ENCODE measurements at places on chromosomes 4 and X. TPM values are rescaled to one million over a fixed set of nuclear protein-coding genes. Genes with fewer than 3 reads are reported as not detected.

The RBM46 gene
- not detected for total RNA-seq

The GPAT3 gene
- total RNA-seq: 28.3 TPM

The SPINK2 gene
- 2.9 TPM for total RNA-seq

The CPE gene
- 16.4 TPM for total RNA-seq

The CCSER1 gene
- total RNA-seq: 36.2 TPM

- peak; percentile 20 for DNase-seq
These were observed 162.3 kb upstream of the MAMLD1 start for GRCh38 chrX:150200820-150201287.

GRCh38 chrX:55919367-55920221 lies 202.0 kb downstream of the RRAGB start:
- peak; percentile 54 for DNase-seq

- no peak for DNase-seq
These were observed 38.8 kb upstream of the TRPC5OS start for GRCh38 chrX:111837197-111837596.

DNA sequence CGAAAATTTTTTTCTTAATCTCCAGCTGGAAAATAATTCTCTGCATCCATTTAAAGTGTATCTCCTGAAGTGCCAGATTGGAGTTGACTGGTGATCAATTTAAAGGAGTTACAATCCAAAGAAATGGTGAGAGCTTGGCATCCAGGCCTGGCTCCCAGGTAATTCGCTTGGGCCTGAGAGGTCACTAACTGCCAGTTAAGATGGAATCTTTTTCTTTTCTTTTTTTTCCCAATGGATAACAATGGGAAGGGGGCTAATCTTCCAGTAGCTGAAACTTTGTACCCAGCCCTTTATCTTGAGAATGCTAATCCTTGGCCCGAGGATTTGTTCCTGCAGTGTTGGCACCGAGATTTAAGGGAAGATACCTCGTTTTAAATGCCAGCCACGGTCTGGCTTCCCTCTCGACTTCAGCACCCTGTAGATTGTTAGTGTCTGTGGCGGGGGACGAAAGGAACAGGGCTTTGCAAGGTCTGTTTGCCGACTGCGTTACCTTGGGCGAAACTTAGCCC lies 13.3 kb upstream of the PITX2 start:
- DNase-seq: no peak

GRCh38 chrX:109654516-109655109 lies 29.6 kb upstream of the KCNE5 start:
- DNase-seq: no peak

GRCh38 chr4:105543346-105543745 lies 9.1 kb upstream of the ARHGEF38 start:
- DNase-seq: no peak

GRCh38 chr4:26217961-26218676 lies 102.7 kb upstream of the RBPJ start:
- no peak for DNase-seq

- no peak for DNase-seq
These were observed 84.5 kb upstream of the NKX1-1 start for GRCh38 chr4:1490654-1491327.

DNA sequence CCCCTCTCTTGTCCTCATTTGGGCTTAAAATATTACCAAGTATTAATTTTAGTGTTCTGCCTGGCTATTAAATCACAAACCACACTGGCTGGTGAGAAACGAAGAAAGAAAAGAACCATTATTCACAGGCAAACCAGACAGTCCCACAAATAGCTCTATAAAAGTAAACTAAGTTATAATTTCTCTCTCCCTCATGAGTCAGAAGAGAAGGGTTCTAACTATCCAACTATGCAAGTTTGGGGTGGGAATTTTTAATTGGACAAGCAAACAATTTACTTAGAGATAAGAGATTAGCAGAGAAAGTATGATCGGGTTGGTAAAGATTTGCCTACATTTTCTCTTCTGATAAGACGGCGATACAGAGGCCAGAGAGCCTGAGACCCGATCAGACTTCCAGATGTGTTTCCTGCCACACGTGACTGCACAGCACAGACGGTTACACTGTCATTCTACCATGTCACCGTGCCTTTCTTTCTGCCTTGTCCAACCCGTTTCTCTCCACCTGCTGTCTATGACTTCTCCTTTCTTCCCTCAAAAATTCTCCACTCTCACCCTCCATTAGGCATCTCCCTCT lies 52.3 kb downstream of the MEPE start:
- no peak for DNase-seq

DNA sequence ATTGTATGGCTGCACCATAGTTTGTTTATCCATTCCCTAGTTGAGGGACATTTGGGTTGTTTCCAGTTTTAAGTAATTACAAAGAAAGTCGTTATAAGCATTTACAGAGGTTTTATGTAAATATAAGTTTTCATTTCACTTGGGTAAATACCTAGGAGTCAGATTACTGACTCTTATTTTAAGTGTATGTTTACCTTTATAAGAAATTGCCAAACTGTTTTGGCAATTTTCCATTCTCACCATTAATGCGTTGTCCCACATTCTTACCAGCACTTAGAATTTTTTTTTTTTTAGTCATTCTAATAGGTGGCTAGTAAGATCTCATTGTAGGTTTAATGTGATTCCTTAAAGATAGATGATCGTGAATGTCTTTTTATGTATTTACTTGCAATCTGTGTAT lies 121.5 kb upstream of the NR3C2 start:
- no peak for DNase-seq

- DNase-seq: no peak
These were observed 194.7 kb downstream of the OPHN1 start for GRCh38 chrX:68238568-68238967.

DNA sequence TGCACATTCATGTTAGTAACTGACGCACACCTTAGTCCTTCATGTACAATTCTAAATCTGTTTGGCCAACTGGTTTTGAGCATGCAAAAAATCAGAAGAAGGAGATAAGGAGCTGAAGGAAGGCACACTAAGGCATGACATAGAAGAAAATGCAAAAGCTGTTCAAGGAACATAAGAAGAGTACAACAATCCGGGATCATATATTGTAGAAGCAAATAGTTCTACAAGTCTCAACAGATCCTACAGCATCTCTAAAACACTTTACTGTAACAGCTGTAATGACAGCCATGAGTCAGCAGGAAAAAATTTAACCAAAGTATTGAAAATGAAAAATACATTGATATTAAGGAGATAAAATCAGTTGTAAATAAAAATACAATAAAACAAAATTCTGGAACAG lies 57.7 kb downstream of the KLHL13 start:
- DNase-seq: no peak
